RPMI7951 (cell line): ENCODE measurements at places on chromosomes 12 and 14. TPM values are rescaled to one million over a fixed set of nuclear protein-coding genes. Genes with fewer than 3 reads are reported as not detected.

DNA sequence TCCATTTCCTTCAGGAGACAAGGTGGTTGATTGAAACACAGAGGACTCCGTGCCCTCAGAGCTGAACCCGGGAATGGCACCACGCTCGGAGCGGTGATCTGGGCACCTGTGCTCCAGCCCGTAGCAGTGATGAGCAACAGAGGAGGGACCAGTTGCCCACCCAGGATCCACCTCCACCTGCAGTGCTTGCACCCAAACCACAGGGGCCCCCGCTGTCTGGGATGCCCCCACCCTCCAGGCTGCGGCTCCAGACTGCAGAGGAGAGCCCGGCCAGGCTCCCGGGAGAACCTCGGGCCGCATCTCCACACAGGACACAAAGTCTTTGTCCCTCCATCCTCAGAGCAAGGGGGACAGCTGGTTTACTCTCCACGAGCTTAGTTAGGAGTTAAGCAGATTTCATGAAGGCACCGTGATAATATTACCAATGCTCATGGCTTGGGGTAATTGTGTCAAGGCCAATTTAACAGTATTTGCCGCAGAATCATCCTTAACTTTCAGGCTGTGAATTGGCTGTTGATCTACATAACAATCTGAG is 100.6 kb downstream of the TNFAIP2 start:
- DNase-seq, result no peak

The ACOT4 gene
- 3.0 and 3.6 TPM in 2 replicates for total RNA-seq

The CMA1 gene
- total RNA-seq, result not detected in 2 replicates

DNA sequence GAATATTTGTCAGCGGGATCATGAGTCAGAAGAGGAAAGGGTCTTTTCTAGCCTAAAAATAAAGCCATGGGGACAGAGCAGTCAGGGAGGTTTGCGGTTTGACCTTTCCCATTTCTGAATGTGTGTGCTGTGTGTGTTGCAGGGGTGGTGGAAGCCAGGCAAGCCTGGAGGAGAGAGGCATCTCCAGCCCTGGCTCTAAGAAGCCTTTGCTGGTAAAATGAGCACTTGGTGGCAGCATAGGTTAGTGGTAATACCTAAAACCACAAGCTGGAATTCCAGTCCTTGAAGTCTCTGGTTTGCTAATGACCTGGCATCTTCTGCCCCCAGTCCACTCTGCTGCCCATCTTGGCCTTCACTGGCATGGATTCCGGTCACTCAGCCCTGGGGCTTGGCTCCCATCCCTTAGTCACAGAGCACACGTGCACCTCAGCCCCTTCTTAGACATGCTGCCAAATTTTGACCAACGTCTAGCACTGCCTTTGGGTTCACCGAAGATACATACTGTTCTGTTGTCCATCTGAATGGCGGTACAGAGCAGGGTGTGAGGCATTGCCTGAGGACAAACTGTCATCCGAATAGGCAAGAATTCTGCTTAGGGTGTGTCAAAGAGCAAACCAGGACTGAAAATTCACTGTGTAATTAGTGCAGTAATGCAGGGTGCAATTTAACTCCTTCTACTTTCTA is 52.7 kb downstream of the KCNA5 start:
- DNase-seq, result peak; percentile 98

The LYZ gene
- 0.10 and 0.72 TPM in 2 replicates for total RNA-seq

DNA sequence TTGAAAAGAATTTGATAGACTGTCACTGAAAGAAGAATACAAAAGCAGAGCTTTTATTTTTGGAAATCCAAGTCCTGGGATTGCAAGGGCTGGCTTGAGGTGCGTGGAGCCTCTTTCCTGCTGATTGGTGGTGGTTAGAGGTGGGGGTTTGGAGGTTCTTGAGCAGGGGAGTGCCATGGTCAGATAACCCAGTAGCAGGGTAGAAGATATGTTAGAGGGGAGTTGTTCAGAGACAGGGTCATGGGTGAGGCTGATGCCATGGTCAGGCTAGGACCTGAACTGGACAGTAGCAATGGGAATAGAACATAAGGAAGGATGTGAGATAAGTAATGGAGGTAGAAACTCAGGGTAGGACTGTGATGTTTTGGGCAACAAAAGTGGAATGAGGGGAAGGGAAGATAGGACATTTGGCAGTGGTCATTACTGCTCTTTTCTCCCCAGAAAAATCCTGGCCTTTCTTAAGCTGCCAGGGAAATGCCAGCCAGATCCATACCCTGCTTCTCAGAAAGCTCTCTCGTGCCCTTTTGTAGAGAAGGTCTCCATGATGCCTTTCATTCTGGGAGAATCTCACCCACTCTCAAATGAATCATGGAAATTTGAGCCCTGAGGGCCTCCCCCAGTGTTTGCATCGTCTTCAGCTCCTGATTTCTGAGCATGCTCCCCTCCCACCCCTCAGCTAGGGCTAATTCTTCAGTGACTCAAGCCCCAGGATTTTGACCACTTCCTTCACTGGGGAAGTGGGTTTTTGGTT is 9.5 kb downstream of the EMP1 start:
- DNase-seq, result peak; percentile 99

- no peak for DNase-seq
Observed at GRCh38 chr12:48993787-48994186, 5.4 kb downstream of the DDN start.

- peak; percentile 71 for DNase-seq
Observed at GRCh38 chr12:40107803-40108620, 2.1 kb upstream of the SLC2A13 start.

DNA sequence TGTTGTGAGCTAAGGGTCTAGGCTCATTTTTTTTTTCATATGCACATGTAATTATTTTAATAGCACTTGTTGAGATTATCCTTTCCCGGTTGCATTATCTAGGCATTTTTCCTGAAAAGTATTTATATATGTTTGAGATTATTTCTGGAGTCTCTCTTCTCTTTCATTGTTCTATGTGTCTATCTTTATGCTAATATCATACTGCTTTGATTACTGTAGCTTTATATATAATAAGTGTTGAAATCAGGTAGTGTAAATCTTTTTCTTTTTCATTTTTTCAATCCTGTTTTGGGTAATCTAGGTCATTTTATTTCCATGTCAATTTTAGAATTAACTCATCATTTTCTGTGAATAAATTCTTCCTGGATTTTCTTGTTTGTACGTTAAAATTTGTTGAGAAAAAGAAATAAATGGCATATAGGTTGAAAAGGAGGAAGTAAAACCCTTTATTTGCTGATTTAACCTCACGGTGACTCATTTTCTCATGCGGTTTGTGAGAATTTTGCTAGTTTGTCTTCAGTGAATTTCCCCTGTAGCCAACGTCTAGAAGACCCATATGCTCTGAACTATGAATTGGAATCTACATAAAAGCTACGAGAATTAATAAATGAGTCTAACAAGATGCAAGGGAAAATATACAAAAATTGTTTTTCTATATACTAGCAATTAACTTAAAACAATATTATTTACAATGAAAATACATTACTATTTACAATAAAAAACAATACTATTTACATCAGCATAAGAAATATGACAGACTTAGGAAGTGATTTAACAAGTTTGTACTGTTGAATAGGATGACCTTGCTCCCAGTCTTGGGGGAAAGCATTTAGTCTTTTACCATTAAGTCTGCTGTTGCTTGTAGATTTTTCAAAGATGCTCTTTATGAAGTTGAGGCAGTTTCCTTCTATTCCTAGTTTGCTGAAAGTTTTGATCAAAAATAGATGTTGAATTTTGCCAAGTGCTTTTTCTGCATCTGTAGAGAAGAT is 105.0 kb downstream of the SNAPC1 start:
- peak; percentile 37 for DNase-seq

DNA sequence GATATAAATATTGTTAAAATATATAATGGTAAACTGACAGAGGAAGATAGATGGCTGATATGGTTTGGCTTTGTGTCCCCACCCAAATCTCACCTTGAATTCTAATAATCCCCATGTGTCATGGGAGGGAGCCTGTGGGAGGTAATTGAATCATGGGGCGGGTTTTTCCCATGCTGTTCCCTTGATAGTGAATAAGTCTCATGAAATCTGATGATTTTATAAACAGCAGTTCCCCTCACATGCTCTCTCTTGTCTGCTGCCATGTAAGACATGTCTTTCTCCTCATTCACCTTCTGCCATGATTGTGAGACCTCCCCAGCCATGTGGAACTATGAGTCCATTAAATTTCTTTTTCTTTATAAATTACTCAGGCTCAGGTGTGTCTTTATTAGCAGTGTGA is 46.3 kb downstream of the PTCSC3 start:
- DNase-seq, result no peak

The TAS2R43 gene
- 0.36 and 0.39 TPM in 2 replicates for total RNA-seq

The CTDSP2 gene
- total RNA-seq, result 27.8 and 44.0 TPM in 2 replicates

- DNase-seq, result no peak
Observed at GRCh38 chr14:98056946-98057345, 1215.1 kb downstream of the BCL11B start.

DNA sequence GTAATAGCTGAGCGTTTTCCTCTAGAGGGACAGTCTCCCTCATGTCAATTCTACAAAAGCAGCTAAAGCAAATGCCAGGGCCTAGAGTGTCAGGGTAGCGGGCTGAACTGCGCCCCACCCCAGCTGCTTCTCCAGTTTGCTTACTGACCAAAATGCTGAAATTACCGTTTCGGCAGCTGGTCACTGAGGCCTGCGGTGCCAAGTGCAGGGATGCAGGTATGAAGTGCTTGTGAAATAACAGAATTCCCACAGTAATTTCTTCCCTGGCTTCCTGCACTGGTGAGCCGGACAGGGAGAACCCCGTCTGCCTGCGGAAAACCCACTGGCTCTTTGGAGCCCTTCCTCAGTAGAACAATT is 19.1 kb downstream of the PSMC1 start:
- DNase-seq, result no peak

DNA sequence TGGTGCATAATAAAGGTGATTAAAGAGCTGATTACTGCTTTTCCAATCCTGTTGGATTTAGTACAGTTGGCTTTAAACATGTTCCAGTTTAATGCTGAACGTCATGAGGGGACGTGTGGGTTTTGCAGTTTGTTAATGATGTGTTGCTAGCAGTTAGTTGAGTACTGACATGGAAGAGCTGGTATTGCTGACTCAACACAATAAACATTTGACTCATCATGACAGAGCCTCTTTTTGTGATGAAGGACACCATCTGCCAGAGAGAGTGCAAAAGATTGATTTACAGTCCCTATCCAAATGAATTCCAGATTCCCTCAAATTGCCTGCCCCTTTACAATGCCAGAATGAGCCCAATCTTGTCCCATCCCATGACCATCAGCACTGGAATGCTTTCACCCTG is 346.2 kb upstream of the PRICKLE1 start:
- DNase-seq, result peak; percentile 74

- DNase-seq, result no peak
Observed at GRCh38 chr12:40020261-40020691, 85.6 kb downstream of the SLC2A13 start.

- peak; percentile 41 for DNase-seq
Observed at GRCh38 chr12:79689477-79690141, 1.2 kb downstream of the PAWR start.

GRCh38 chr12:10365696-10366405 is 24.0 kb downstream of the KLRK1 start:
- DNase-seq, result peak; percentile 69

DNA sequence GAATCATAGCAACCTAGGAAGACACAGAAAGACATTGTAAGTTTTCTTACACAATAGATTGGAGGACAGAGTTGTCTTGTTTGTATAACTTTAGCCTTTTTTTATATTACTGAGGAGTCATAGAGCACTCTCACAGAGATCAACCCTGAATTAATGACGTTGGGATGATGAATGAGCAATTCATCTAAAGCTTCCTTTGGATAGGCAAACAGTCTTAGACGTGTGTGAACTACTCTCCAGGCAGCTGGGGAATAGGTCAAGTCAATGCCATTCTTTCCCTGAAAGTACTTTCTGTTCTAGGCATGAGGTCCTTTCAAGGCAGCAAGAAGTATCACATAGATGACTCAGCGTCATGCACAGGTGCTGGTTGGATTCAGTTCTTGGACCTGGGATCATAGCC is 369.1 kb upstream of the NOVA1 start:
- DNase-seq, result no peak

GRCh38 chr14:61385002-61385685 is 63.8 kb downstream of the PRKCH start:
- DNase-seq, result no peak

The VDR gene
- 17.4 and 22.9 TPM in 2 replicates for total RNA-seq

DNA sequence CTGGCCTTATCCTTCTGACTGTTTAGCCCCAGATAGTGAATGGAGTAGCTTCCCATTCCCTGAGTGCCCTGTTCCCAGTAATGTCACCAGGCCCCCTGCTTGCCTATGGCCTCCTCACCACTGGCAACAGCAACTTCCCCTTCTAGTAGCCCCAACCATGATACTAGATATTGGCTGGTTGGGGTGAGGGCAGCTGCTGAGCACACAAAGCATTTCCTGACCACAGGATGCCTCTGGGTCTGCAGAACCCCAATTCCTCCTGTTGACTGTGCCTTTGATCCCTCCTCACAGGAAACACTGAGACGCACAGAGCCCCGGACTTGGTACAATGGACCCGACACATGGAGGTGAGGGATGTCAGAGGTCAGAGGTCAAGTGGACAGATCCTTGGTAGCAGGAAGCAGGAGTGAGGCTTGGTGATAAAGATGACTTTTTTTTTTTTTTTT is 597 bp downstream of the SOAT2 start:
- DNase-seq, result no peak

The PPFIBP1 gene
- 52.0 and 58.0 TPM in 2 replicates for total RNA-seq

- no peak for DNase-seq
Observed at GRCh38 chr14:90060965-90061684, 669 bp upstream of the KCNK13 start.

The SIX6 gene
- not detected in 2 replicates for total RNA-seq

- DNase-seq, result peak; percentile 2
Observed at GRCh38 chr12:57657744-57658143, 24.7 kb upstream of the B4GALNT1 start.

The CCDC38 gene
- total RNA-seq, result not detected in 2 replicates

The SINHCAF gene
- total RNA-seq, result 31.4 and 32.7 TPM in 2 replicates

The ERC1 gene
- 9.7 and 11.7 TPM in 2 replicates for total RNA-seq

DNA sequence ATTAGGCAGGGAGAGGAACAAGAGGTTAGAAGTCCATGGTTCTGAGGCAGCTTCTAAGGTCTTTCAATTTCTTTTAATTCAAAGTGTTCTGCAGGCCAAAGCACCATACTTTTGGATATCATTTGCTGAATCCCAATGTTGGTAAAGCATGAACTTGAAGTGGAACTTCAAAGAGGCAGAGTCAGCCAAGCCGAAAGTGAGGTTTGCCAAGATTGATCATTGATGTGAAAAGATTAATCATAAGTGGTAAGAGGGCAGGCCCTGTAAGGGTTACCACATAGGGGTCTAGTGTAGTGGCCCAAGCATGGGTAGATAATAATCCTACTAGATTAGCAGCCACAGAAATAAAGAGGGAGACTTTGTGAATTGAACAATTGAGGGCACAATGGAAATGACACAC is 191.7 kb upstream of the DIO2 start:
- DNase-seq, result no peak

DNA sequence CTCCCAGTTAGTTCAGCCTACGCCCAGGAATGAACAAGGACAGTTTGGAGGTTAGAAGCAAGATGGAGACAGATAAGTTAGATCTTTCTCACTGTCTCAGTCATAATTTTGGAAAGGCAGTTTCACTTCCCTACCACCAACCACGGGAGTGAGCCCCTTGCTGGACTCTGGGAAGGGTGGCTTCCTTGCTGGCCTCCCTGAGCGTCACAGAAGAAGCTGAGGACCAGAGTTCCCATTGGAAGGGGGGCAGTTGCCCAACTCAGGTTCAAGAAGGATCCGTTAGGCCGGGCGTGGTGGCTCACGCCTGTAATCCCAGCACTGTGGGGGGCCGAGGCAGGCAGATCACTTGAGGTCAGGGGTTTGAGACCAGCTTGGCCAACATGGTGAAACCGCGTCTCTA is 106.2 kb upstream of the MAX start:
- DNase-seq, result no peak
